ENCODE measurements at places on chromosomes 4 and X.

- no peak for DNase-seq
These were observed 45.0 kb upstream of the MSANTD1 start for GRCh38 chr4:3203971-3204431.

DNA sequence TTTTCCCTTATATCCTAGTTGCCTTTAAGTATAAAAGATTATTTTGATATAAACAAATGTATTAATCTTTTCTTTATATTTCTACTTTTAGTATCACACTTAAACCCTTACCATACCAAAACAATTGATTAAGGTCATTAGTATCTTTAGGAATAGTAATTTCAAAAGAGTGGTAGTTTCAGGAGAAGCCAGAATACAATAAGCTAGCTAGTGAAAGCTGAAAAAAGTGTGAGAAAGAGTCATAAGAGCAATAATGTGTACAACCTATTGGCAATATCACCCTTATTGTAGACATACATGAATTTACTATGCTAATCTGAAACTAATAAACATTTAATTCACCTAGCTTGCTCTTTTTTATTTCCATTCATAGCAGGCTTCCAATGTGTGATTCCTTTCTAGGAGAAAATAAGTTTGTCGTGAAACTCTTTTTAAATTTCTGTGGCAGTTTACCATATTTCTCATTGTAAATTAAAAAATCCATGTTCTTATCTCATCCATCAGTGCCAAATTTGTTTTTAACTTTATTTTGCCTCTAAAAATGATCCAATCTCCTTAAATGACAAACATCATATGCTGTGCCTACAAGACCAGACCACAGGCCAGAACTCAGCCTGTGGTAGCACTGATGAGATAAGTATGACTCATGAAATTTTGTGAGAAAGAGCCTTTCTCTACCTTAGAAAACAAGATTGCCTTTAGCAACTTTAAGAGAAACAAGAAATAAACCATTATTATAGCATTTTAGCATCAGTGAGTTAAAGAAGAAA is 8.1 kb downstream of the NEK1 start:
- DNase-seq: no peak

DNA sequence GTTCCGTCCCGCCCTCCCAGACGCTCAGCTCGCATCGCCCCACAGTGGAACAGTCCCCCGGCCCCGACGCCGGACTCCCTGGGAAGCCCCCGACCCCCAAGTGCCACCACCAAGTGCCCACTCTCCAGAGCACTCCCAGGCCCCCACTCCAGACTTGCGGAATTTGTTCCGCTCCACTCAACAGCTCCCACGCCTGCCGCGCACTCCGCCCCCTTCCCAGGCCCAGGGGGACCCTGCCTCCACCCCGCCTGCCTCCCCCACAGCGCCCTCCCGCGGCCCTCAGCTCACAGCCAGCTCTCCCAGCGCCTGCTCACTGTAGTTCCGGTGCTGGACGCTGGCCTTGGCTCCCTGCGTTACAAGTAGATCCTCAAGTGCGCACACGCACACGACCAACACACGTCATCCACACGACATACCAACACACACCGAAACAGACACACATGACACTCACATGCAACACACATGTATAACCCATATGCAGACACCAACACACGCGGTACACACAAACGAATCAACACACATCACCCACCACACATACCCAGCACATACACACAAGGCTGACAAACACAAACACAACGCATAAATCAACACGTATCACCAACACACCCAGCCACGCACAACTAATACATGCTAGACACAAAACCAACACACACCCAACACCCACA is 8.0 kb downstream of the MSX1 start:
- no peak for DNase-seq

DNA sequence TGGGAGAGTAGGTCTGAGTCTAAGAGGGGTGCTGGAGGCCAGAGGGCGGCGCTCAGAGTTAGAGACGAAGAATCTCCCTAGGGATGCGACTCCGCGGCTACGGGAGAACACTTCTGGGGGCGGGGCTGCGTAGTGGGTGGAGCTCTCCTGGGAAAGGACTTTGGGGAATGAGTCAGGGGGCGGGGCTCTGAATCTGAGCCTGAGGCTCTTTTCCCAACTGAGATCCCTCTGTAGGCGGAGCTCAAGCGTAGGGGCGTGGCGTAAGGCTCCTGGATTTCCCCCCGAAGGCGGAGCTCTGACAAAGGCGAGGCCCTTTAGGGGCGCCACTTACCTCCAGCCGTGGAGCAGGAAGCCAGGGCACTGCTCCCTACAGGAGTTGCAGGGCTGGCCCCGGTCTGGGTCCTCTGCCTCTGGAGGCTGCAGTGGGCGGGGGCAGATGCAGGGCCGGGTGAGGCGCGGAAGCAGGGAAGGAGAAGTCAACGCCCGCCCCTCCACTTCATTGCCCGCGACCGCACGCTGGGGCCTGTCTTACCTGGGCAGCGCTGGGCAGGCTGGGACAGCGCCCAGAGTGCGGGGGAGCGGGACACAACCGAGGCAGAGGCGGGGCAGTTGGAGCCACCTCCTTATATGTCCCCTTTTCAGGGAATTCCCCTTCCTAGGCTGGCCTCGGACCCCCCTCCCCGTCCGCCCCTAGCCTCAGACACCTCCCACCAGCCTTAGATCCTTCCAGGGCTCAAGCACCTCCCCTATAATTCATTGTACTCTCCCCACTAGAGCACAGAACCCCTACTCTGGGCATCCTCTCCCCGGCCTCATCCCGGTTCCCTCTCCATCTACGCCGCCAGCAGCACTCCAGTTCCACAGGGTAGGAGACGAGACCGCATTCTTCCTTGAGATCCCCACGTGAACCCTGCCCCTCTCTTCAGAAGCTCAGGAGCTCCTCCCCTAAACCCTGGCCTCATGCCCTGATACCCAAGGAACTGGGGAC is 1.6 kb downstream of the PRICKLE3 start:
- DNase-seq: peak; percentile 71

GRCh38 chr4:121811122-121811521 is 10.0 kb downstream of the EXOSC9 start:
- no peak for DNase-seq

GRCh38 chr4:184644553-184645307 is 4.5 kb downstream of the CASP3 start:
- DNase-seq: no peak

- no peak for DNase-seq
These were observed 33.2 kb upstream of the ARMCX4 start for GRCh38 chrX:101452056-101452455.

- no peak for DNase-seq
These were observed 8.0 kb downstream of the APLN start for GRCh38 chrX:129646566-129647417.

DNA sequence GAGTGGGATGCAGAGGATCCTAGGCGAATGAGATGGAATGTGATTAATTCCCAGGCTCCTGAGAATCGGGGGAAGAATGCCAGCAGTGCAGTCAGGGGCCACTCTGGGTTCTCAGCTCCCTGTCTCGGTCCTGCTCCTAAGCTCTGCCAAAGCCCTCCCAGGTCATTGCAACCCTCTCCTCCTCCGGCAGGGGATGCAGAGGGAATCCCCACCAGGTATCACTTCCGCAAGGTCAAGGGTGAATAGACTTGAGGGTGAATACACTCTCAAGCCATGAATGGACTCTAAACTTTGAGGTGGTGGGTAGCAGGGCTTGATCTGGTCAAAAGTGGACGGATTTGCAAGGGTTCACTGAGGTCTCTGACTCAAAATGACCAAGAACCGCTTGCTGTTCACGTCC is 139.3 kb upstream of the MXRA5 start:
- DNase-seq: no peak

DNA sequence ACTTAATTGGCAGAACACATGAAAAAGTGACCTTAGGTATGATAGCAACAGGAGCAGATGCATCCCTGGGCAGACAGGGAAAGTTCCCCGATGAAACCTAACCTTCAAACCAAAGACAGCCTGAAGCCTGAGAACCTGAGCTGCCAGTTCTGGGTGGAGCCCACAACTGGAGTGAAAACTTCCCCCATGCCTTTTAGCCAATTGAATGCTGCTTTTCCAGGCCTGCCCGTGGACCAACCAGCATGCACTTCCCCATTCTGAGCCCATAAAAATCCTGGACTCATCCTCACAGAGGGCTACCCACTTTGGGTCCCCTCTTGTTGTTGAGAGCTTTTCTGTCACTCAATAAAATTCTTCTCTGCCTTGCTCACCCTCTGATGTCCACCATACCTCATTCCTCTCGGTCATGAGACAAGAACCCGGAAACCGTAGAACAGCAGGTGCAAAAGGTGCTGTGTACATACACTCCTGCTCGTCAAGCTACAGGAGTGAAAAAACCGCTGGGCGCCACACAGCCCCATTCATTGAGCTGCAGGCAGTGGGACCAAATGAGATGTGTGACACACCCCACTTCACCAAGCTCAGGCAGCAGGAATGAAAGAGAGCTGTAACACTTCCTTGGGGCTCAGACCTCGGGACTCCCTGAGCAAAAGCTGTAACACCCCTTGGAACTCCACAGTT is 13.9 kb upstream of the SLC7A11 start:
- no peak for DNase-seq
